ENCODE measurements at places on chromosomes 2 and 18. TPM values are rescaled to one million over a fixed set of nuclear protein-coding genes. Genes with fewer than 3 reads are reported as not detected.

GRCh38 chr2:96578731-96579130, 42.2 kb downstream of the ARID5A start:
- H3K27ac ChIP-seq: no peak overlapping the region
- no peak for DNase-seq
- no peaks in the 10 kb centered on the region for H3K27me3 ChIP-seq
- no peaks in the 10 kb centered on the region for H3K36me3 ChIP-seq
- H3K4me1 ChIP-seq: no peaks in the 10 kb centered on the region

AFTPH gene
- 24.1 TPM for total RNA-seq

DNA sequence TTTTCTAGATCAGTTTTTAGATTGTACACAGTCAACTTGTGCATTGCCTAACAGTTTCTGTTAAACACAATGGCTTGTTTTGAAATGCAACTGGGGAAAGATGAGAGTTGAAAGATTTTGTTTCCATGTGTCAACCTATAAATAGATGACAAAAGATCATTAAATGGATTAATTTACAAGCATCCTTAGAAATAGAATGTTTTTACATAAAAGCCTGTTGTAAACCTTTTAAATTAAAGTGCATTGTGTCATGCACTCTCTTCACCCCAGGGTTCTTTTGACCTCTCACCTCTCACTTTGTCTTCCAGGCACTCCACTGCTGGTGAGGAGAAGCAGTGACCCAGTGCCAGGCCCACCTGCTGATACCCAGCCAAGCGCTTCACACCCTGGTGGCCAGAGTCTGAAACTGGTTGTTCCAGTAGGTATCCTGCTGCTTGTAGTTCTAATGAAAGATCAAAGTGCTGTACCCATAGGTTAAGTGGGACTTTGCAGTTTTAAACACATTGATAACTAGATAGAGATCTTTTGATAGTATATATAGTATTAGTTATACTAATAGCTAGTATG, 502.1 kb downstream of the PARD3B start:
- peaks cover 3% of the 10 kb centered on the region for H3K4me1 ChIP-seq
- no peak overlapping the region for H3K27ac ChIP-seq
- no peaks in the 10 kb centered on the region for H3K27me3 ChIP-seq
- DNase-seq: no peak

- DNase-seq: no peak
- no peak overlapping the region for H3K27ac ChIP-seq
- no peaks in the 10 kb centered on the region for H3K4me1 ChIP-seq
- no peak overlapping the region for H3K4me3 ChIP-seq
- no peaks in the 10 kb centered on the region for H3K27me3 ChIP-seq
Measured at GRCh38 chr2:103784261-103784660, 1022.4 kb downstream of the TMEM182 start.

EML6 gene
- 1.6 TPM for total RNA-seq

PLB1 gene
- total RNA-seq: 6.6 TPM

C2orf66 gene
- total RNA-seq: not detected

GRCh38 chr18:2905854-2906703, 59.3 kb downstream of the EMILIN2 start:
- no peaks in the 10 kb centered on the region for H3K27me3 ChIP-seq
- H3K4me1 ChIP-seq: no peaks in the 10 kb centered on the region
- H3K4me3 ChIP-seq: peak overlapping the region; percentile 58
- DNase-seq: peak; percentile 78

DNA sequence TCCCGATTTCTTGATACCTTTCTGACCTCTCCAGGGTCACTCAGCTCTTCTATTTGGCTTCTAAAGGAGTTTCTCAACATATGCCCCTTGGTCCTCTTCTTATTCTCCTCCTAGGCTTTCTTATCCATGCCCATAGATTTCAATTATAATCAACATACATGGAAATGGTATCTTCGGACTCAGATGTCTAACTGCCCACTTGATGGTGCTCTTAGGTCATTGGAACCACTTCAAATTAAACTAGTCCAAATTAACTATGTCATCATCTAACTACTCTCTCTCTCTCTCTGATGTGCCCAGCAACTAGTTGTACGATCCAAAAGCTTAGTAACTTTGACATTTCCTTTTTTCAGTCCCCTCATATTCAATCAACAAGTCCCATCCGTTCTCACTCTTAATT, 43.2 kb upstream of the GPR75 start:
- no peaks in the 10 kb centered on the region for H3K36me3 ChIP-seq
- H3K27ac ChIP-seq: no peak overlapping the region
- no peak for DNase-seq
- H3K27me3 ChIP-seq: no peaks in the 10 kb centered on the region
- H3K4me3 ChIP-seq: no peak overlapping the region

GREB1 gene
- 27.2 TPM for total RNA-seq

- no peaks in the 10 kb centered on the region for H3K27me3 ChIP-seq
- no peaks in the 10 kb centered on the region for H3K4me1 ChIP-seq
- H3K36me3 ChIP-seq: no peaks in the 10 kb centered on the region
- DNase-seq: no peak
- H3K27ac ChIP-seq: no peak overlapping the region
- H3K4me3 ChIP-seq: no peak overlapping the region
Measured at GRCh38 chr2:165630236-165630635, 160.7 kb downstream of the CSRNP3 start.

SCYGR2 gene
- total RNA-seq: not detected

NCKAP5 gene
- not detected for total RNA-seq

DNA sequence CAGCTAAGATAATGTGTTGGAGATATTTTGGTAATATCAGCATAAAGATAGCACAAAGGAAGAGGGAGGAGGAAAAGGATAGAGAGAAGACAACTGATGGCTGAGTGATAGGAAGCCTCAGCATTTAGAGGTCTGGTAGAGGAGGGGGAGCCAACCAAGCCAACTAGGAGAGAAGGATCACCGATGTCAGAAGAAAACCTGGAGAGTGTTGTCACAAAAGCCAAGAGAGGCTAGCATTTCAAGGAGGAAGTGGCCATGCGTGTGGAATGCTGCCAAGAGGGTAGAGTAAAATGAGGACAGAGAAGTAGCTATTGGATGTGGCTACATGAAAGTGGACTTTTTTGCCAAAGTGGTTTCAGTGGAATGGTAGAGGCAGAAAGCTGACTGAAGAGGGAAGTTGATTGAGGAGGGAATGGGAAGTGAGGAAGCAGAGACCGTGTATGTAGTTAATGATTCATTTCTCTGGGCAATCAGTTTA, 34.3 kb downstream of the LCLAT1 start:
- DNase-seq: no peak
- H3K27ac ChIP-seq: no peak overlapping the region
- no peaks in the 10 kb centered on the region for H3K27me3 ChIP-seq
- no peaks in the 10 kb centered on the region for H3K4me1 ChIP-seq
- H3K4me3 ChIP-seq: no peak overlapping the region
- no peaks in the 10 kb centered on the region for H3K36me3 ChIP-seq

TBR1 gene
- total RNA-seq: not detected

GRCh38 chr2:26740890-26741302, 23.2 kb upstream of the SLC35F6 start:
- H3K36me3 ChIP-seq: no peaks in the 10 kb centered on the region
- H3K27me3 ChIP-seq: no peaks in the 10 kb centered on the region
- H3K4me3 ChIP-seq: no peak overlapping the region
- no peaks in the 10 kb centered on the region for H3K4me1 ChIP-seq

DNA sequence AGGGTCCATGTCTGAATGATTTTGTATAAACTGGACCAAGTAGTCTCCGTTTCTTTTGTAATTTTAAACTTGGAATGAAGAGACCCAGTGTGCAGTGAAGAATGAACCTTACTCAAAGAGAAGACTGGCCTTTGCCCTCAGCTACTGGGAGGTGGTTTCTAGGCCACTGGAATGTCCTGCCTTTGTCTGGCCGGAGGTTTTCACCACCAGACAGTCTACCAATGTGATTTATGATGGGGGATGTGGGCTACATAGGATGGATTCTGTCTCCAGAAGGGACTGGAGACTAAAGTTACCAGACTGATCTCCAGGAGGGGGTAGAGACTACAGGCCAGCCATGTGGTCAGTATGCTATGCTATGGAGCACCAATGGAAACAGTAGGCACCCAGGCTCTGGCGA, 42.8 kb upstream of the RAB31 start:
- no peaks in the 10 kb centered on the region for H3K4me1 ChIP-seq
- no peak overlapping the region for H3K4me3 ChIP-seq
- DNase-seq: no peak
- no peaks in the 10 kb centered on the region for H3K36me3 ChIP-seq
- H3K27me3 ChIP-seq: no peaks in the 10 kb centered on the region

REG1B gene
- not detected for total RNA-seq

DNA sequence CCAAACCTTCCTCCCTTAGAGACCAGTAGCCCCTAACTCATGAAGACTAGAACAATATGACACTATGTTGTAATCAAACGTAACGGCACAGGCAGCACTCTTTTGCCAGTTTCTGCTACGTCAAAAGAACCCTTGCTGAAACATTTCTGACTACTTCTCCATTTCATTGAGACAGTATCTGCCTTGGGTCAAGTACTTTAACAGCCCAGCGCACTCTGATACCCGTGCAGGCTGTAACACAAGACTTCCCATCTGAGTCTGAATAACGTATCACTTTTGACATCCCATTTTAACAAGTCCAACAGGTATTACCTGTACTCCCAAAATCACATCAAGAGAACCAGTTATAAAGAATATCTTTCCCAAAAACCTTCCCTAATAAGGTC, 38.4 kb downstream of the TBC1D8 start:
- H3K27ac ChIP-seq: peak overlapping the region; percentile 77
- no peaks in the 10 kb centered on the region for H3K27me3 ChIP-seq
- DNase-seq: no peak

CAPN14 gene
- total RNA-seq: 0.29 TPM

DNA sequence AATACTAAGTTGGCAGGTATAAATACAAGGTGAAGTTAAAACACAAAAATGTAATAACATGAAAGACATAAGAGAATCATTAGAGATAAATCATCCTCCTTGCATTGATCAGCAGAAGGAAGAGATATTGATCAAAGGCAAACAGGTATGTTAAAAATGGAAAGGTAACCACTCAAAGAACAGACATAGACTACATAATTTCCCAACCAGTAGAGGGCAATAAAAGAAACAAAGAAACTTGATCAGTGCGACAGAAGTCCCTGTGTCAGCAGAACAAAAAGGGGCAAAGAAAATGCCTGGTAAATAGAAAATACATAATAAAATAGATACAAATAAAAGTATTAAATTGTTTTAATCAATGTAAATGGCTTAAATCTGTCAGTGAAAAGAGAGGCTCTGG, 53.6 kb downstream of the FAM228A start:
- H3K36me3 ChIP-seq: no peaks in the 10 kb centered on the region
- H3K4me1 ChIP-seq: no peaks in the 10 kb centered on the region
- no peaks in the 10 kb centered on the region for H3K27me3 ChIP-seq

GRCh38 chr2:208228476-208228875, 26.4 kb downstream of the IDH1 start:
- H3K27ac ChIP-seq: no peak overlapping the region
- H3K27me3 ChIP-seq: no peaks in the 10 kb centered on the region
- H3K4me1 ChIP-seq: no peaks in the 10 kb centered on the region
- DNase-seq: no peak
- H3K4me3 ChIP-seq: no peak overlapping the region
- no peaks in the 10 kb centered on the region for H3K36me3 ChIP-seq

CD8B2 gene
- total RNA-seq: not detected

DNA sequence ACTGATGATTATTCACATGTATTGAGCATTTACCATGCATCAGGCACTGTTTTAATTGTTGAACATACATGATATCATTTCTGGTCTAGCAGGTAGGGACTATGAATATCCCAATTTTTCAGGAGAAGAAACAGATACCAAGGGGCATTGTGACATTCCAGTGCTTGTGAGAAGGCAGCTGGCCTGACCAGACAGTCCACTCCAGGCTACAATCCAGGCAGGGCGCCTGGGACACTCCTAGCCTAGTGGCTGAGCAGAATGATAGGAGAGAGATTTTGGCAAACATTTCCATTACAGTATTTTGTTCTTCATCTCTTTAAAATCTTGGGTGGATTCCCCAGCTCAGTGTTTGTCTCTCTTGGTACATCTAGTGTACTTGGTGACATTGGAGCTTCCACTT, 24.9 kb downstream of the ZNF892 start:
- no peaks in the 10 kb centered on the region for H3K27me3 ChIP-seq
- DNase-seq: no peak
- no peak overlapping the region for H3K27ac ChIP-seq
- no peaks in the 10 kb centered on the region for H3K4me1 ChIP-seq
- H3K36me3 ChIP-seq: no peaks in the 10 kb centered on the region

- H3K27ac ChIP-seq: peak overlapping the region; percentile 91
- no peaks in the 10 kb centered on the region for H3K27me3 ChIP-seq
- DNase-seq: peak; percentile 54
Measured at GRCh38 chr2:8680822-8681760, 765 bp upstream of the ID2 start.

- H3K4me3 ChIP-seq: peak overlapping the region; percentile 25
- no peaks in the 10 kb centered on the region for H3K27me3 ChIP-seq
- H3K36me3 ChIP-seq: no peaks in the 10 kb centered on the region
- H3K27ac ChIP-seq: peak overlapping the region; percentile 91
- peak; percentile 60 for DNase-seq
Measured at GRCh38 chr2:42101206-42102023, 53.6 kb downstream of the PKDCC start.

- DNase-seq: no peak
- H3K4me3 ChIP-seq: no peak overlapping the region
- no peaks in the 10 kb centered on the region for H3K4me1 ChIP-seq
- no peak overlapping the region for H3K27ac ChIP-seq
- H3K36me3 ChIP-seq: no peaks in the 10 kb centered on the region
Measured at GRCh38 chr18:24018299-24018886, 3.8 kb downstream of the TTC39C start.

MAP3K19 gene
- not detected for total RNA-seq

UGT1A1 gene
- not detected for total RNA-seq

- H3K36me3 ChIP-seq: no peaks in the 10 kb centered on the region
- H3K4me1 ChIP-seq: no peaks in the 10 kb centered on the region
- H3K27me3 ChIP-seq: no peaks in the 10 kb centered on the region
- no peak overlapping the region for H3K4me3 ChIP-seq
Measured at GRCh38 chr2:228048838-228049490, 132.5 kb downstream of the SPHKAP start.

DNA sequence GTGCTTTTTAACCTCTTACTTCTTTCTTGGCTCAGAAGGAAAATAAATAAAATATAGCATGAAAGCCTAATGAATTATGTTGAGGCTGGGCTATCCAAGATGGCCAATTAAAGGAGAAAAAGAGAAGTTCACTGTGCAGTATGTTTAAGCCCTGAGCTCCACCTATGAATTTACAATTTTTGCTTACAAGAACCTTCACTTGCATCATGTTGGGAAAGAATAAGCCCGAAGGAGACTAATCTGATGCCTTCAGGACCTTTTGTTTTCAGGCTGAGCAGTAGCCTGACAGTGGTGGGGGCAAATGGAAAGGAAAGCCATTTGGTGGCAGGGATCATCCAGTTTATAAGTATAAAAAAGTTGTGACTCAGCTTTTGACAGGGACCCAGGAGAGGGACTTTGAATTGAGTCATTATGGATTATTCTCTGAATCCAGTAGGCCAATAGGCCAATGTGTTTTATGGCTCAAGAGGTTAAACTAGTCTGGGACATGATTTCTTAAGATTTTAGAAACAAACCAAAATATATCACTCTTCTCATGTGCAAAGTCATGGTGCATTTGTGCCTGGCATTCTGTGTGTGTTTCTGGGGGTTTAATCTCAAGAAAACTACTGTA, 56.9 kb downstream of the E2F6 start:
- DNase-seq: no peak
- H3K4me1 ChIP-seq: peaks cover 4% of the 10 kb centered on the region
- H3K27ac ChIP-seq: no peak overlapping the region
- no peaks in the 10 kb centered on the region for H3K36me3 ChIP-seq
- H3K27me3 ChIP-seq: no peaks in the 10 kb centered on the region

RIF1 gene
- 99.6 TPM for total RNA-seq
